ENCODE measurements at places on chromosomes 6 and 20. TPM values are rescaled to one million over a fixed set of nuclear protein-coding genes. Genes with fewer than 3 reads are reported as not detected.

DNA sequence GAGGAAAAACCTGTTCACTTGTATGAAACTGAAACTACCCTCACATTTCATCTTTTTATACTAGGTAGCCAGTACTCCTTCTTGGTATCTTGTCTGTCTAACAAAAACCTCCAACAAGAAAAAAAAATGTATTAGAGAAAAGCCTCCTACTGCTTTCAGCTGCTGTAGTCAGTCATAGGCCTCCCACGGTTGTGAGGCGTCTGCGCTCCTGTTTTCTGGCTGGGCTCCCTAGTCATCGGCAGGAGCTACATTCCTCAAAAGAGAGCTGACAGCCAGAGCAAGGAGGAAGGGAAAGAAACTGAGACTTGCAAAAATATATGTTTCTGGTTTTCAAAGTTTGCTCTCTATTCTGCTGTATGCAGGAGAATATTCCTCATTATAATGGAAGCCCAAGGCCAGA lies 517.0 kb downstream of the LMBRD1 start:
- DNase-seq: no peak

DNA sequence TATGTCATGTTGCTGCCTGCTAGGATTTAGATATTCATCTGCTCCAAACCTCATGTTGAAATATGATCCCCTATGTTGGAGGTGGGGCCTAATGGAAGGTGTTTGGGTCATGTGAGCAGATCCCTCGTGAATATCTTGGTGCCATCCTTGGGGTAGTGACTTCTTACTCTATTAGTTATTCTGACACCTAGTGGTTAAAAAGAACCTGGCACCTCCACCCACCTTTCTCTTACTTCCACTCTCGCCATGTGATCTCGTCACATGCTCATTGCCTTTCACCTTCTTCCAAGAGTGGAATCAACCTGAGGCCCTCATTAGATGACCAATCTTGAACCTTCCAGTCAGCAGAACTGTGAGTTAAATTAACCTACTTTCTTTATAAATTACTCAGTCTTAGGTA lies 549.4 kb upstream of the SYNCRIP start:
- DNase-seq: peak; percentile 3

DNA sequence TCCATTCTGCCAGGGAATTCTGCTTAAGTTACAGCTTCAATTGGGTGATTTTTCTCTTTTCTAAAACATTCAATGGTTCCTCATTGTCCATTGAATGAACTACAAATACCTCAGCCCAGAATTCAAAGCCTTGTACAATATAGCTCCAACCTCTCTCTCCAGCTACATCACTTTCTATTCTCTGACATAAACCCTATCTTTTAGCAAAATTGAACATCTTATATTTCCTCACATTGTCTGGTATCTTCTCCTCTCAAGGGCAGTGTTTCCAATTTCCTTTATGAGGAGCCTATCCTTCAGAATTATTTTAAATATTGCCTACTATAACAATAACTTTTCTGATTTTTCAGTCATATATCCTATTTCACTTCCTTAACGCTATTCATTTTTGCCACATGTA lies 203.6 kb upstream of the RNF217 start:
- DNase-seq: no peak

- no peak for DNase-seq
Observed at GRCh38 chr6:150651808-150652470, 52.3 kb downstream of the PLEKHG1 start.

- DNase-seq: no peak
Observed at GRCh38 chr6:131172222-131172621, 37.0 kb downstream of the AKAP7 start.

COL9A3 gene
- 1.3 TPM for total RNA-seq

HLA-DMB gene
- 0.18 TPM for total RNA-seq

Data from K562 (cell line).